ENCODE measurements at places on chromosomes 7 and 10.

GRCh38 chr10:1629326-1630198, 107.8 kb downstream of the ADARB2 start:
- DNase-seq, result no peak

- peak; percentile 28 for DNase-seq
Observed at GRCh38 chr7:146116521-146117222, at the start of gene CNTNAP2. Gene CNTNAP2, plus strand, starts transcription at chr7:146116801. Its CDS starts 76 bp downstream, at chr7:146116877.

- DNase-seq, result no peak
Observed at GRCh38 chr7:121072826-121073225, 84.3 kb downstream of the CPED1 start.

GRCh38 chr7:106006906-106007305, 43.8 kb downstream of the CDHR3 start:
- DNase-seq, result no peak

GRCh38 chr7:5088906-5089305, 43.2 kb downstream of the RBAK start:
- no peak for DNase-seq

GRCh38 chr7:123580406-123581161, 21.0 kb upstream of the ASB15 start:
- DNase-seq, result peak; percentile 44

DNA sequence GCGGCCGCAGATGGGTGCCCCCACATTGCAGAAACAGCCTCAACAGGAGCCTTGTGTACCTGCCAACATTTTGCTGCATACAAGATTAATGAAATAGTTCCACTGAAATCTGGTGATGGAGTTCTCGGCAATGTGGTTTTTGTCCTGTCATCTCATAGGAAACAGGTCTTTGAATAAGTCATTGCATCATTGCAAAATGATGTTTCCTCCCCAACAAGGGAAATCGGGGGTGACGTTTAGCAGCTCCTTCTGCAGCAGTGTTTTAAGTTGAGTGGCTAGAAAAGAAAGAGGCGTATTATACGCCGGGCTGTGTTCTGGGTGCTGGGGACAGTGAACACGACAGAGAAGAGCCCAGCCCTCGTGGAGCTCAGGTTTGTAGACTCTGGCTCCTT, 177.0 kb downstream of the PRKAG2 start:
- DNase-seq, result no peak

DNA sequence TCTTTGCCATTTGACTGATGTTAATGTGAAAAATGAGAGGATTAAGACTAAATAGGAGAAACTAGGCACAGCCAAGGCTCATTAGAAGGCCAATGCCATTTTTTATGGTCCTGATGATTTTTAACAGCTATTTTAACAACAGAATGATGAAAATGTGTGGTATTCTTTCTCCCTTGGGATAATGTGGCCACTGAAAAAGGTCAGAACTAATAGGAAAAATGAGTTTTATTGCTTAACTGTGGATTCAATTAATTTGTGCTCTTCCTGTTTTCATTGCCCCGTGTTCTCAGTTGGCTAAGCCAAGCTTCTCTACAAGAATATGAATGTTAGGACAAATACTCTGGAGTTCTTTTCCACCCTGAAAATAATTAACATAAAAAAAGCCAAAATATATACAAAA, 56.6 kb downstream of the BMPER start:
- DNase-seq, result no peak

- no peak for DNase-seq
Observed at GRCh38 chr7:138358850-138359341, 101.2 kb upstream of the TRIM24 start.

DNA sequence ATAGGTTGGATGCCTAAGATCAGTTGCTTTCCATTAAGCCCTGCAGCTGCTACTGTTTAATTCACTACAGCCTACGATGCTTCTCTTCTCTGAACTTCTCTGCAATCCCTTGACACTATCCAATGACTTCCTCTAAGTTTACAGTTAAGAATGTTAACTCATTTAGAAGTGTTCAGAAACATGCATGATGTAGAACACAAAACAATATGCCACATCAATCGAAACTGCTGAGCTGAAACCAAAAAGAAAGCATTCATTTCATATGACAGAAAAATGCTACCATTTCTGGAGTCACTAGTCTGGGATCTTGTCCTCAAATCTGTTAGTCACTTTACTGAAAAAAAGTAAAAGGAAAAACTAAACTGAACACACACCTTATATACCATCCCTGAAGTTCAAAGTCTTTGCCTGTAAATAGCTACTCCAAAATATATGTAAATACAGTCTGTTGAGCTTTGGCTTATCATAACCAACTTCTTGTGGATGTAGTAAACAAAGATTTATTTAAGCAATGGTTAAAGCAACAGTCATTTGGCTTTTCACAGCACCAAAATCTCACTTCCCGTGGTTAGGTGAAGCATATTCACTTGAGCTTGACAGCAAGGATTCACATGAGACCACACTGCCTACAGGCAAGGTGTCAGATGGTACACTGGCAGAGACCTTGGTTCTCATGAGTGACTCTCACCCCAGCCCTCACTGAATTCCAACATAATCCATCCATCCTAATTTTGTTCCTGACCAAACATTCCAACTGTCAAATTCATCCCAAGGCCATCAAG, 187.0 kb downstream of the PPP1R17 start:
- DNase-seq, result no peak

GRCh38 chr10:9239298-9239697, 1184.8 kb downstream of the GATA3 start:
- no peak for DNase-seq

GRCh38 chr7:45716380-45717203, 142.4 kb downstream of the ADCY1 start:
- no peak for DNase-seq

DNA sequence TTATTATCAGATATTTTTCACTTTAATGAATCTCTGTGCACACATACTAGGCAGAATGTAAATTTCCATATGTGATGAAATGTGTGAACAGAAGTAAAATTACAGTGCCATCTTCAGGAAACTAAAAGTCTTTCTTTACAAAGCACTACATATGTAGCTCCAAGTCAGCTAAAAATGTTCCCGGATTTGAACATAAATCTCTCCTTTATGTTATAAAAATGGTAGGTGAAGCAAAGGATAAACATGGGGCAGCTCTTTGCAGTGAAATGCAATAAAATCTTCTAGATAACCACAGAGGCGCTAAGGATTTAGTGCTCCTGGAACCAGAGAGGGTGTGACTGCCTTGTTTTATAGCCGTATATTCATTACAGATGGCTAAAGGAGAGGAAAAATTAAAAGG, 104.9 kb upstream of the C7orf33 start:
- DNase-seq, result peak; percentile 61

GRCh38 chr7:108419961-108420908, 36.0 kb downstream of the NRCAM start:
- no peak for DNase-seq

GRCh38 chr7:50303335-50304128, 984 bp upstream of the IKZF1 start:
- no peak for DNase-seq

DNA sequence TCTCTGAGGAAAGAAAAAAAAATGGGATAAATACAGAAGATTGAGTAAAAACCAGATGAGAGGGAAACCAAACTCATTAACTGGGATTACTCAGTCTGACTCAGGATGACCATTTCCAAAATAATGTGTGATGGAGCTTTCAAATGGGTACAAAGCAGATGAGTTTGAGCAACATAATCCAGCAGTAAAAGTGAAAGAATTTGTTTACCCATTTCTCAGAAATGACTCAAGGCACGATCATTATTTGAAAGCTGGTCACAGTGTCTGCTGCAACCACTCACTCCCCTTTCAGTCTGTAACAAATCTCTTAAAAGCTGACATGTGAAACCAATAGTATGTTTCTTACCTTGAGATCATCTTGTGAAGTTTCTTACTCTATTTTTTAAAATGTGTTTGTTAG, 104.7 kb upstream of the KLF14 start:
- DNase-seq, result no peak

DNA sequence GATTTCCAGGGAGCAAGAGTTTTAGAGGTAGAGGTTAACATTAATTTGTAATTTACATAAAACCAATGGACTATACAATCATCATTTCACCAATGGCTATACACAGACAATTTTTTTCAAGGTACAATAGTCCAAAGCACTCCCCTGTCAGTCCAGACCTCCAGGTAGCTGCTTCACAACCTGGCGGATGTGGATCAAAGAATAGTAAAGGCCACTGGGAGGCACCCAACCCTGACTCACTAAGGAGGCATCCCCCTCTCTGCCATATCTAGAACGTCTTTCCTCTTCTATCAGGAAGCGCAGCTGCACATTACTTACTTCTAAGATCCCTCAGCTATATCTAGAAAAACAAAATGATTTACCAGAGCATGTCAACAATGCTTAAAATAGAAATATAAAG, 217.7 kb upstream of the AOAH start:
- DNase-seq, result no peak

GRCh38 chr7:140375892-140376730, 22.2 kb downstream of the SLC37A3 start:
- no peak for DNase-seq

DNA sequence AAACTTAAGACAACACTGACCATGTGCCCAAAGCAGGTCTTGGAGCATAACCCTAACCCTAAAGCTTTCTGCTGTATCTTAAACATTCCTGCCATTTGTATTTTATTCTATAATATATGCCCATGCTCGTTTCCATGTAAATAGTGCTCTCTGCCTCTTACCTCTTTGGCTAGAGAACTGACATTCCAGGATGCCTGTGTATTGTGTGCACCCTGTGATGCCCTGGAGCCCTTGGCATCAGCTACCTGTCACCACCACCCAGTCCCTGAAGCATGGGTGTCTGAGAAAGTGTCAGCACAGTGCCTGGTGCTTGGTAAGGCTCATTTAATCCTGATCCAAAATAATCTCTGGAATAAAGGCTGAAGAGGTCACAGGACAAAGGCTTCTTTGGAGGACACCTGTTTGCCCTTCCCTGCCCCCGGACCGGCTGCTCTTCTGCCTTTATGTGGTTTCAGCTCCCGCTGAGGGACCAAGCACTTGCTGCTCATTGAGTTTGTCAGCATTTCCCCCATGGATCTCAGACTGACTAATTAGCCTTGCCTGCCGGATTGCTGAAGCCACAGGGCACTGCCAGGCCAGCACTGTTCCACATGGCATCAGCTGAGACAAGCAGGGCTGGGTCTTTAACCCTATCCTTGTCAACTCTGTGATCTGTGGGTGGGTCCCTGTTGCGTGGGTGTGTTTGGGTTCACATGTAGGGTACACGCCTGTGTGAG, 139.1 kb upstream of the SORCS3 start:
- DNase-seq, result no peak

GRCh38 chr7:35714862-35715261, 19.9 kb upstream of the HERPUD2 start:
- DNase-seq, result no peak

GRCh38 chr10:43120929-43121314, 17.3 kb upstream of the CSGALNACT2 start:
- DNase-seq, result no peak

- DNase-seq, result no peak
Observed at GRCh38 chr7:155534691-155535090, 11.7 kb downstream of the CNPY1 start.

DNA sequence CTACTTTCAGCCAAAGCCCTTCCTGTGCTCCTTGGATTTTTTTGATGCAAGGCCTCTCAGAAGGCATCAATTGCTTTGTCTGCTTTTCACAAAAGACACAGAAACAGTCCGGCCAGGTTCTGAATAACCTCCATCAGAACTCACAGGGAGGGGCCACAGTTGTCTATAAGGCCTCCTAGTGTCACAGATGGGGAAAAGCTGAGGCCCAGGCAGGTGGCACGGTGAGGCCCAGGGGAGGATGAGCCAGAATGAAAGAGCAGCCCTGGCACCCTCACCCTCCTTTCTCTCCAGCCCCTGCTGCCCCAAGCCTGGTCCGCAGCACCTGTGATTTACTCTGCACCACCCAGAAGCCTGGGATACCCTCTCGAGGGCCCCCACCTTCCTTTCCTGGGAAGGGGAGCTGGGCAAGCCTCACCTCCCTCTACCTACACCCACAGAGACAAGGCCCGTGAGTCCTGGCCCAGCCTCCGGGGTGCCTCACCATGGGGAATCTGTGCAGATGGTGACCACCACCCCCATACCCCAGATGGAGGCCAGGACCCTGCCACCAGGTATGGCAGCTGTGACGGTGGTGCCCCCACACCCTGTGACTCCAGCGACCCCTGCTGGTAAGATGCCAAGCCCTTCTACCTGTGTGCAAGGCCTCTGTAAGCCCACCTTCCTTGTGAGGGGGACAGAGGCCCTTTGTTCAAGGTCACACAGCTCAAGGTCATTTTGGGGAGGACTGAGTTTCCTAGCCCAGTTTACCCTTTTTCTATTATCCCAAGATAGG, 26.2 kb upstream of the ZNF467 start:
- peak; percentile 9 for DNase-seq

Measured in NCI-H1694 treated with DMSO at 0.1 percent for 48 hours (cell line).